NCI-H1105 (cell line): ENCODE measurements at places on chromosomes 1 and 21.

DNA sequence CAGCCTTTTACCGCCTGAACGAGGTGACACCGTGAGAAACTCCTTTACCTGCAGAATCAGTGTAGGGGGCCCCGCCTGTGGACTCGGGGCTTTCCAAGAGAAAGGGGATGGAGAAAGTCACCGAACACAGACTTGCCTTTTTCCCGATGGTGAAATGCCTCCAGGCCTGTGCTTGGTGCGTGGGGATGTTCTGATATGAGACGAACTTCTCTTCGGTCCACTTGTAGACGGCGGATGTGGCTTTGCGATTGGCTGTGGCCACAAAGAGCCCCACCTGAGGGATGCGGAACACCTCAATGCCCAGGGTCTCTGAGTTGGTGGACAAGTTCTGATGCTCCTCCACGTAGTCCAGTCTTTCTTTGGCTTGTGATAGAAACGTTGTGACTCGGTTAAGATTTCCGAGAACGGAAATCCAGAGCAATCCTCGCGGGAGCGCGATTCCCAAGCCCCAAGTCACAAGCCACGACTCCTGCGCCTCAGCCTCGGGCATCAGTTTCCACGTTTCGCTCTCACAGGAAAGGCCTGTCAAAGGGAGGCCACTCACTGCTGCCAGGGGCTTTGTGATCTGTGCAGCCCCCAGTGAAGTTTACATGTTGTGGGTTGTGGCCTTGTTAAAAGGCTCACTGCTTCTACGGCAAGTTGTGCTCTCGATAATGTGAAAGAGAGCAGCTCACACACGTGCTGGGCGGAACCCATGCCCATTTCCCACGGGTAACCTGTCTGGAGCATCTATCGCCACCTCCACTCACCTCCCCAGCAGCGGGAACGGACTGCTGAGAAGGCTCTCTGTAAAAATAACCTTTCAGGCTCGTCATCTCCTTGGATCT is 12.6 kb downstream of the KRTAP10-1 start:
- no peak for DNase-seq

DNA sequence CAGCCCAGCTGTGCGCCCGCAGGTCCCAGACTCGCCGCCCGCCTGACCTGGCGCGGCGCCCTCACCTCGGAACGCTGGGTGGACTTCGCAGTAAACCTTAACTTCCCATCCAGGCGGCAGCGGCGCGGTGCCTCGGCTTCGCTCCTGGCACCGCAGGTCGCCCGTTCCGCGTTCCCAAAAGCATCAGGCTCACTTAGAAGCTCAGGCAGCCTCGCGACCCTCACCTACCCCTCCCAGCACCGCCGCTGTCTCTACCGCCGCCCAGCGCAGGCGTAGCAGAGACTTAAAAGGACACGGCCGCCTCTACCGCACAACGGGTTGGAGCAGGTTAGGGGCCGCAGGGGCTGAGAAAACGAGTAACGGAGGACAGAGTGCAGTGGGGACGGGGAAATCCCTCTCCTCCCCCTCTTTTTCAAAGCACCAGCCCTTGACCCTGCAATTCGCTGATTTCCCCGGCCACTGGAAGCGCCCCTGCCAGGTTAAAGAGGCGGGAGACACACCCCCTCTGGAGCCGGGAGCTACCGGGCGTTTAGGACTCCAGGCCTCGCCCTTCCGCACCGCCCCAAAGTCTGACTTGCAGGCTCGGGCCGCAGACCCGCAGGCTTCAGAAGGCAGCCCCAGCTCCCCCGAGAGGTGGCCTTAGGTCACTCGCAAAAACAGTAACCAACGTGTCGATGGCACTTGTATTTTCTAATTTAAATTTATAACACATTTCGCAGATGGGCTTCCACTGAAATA is 328.5 kb downstream of the FAM72C start:
- DNase-seq = no peak

- DNase-seq = no peak
Measured at GRCh38 chr21:30240661-30241060, 24.8 kb upstream of the CLDN8 start.

DNA sequence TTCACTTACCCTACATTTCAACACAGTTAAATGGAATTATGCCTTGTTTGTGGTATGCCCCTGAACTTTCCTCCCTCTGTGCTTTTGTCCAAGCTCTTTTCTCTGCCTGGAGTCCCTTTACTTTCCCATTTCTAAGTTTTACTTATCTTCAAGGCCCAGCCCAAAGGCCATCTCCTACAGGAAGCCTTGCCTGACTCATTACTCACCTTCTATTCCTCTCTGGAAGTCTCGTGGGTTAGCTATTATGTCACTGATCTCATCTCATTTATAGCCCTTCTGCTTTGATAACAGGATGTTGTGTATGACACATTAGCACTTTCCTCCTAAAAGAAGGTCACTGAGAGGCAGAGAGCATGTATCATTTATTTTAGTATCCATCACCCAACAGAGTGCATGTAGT is 78.8 kb upstream of the CD1D start:
- DNase-seq = no peak

DNA sequence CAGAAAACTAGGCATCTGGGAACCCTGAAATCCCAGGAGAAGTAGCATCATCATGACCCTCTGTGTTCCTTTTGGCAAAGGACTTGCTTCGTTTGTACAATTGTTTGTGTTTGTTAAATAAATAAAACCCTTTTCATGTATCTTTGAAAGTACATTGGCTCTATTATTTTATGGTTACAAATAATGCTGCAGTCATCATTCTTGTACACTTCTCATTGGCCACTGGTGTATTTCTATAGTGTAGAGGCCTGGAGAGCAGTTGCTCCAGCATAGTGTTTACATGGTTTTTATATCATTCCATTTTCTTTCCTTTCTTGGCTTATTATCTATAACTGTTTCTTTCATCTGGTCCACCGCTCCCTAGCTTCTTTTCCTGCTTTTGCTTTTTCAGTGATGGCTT is 253.3 kb downstream of the FAM72C start:
- no peak for DNase-seq

DNA sequence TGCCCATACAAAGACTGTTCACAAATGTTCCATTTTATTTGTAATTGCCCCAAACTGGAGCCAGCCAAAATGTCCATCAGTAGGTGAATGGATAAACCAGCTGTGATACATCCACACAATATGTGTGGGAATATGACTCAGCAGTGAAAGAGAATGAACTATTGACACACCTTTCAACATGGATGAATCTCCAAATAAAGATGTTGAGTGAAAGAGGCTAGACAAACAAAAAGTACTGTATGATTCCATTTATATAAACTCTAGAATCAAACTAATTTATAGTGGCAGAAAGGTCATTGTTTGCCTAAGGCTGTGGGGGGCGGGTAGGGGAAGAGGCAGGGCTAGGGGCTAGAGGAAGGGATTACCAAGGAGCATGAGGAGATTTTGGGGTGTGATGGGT is 4.5 kb downstream of the DHCR24 start:
- DNase-seq = no peak

DNA sequence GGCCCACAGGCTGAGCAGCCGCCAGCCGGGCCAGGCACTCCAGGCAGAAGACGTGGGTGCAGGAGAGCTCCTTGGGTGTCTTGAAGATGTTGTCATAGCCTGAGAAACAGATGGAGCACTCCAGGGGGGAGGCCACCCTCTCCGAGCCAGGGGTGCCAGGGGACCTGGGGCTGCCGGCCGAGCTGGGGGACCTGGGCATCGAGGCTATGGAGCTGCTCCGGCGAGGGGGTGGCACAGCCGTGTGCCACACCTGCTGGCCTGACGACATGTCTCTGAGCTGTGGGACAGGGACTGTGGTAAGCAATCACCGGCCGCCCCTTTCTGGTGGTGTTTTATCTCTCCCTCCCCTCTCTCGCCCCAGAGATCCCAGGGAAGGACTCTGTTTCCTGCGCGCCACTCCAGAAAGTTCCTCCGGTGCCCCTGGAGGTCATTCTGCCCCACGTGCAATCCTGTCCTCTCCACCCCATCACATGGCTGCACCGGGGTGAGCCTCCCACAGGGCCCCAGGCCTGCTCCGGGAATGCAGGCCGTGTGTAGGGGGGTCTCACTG is 1.7 kb downstream of the RNF223 start:
- DNase-seq = no peak

DNA sequence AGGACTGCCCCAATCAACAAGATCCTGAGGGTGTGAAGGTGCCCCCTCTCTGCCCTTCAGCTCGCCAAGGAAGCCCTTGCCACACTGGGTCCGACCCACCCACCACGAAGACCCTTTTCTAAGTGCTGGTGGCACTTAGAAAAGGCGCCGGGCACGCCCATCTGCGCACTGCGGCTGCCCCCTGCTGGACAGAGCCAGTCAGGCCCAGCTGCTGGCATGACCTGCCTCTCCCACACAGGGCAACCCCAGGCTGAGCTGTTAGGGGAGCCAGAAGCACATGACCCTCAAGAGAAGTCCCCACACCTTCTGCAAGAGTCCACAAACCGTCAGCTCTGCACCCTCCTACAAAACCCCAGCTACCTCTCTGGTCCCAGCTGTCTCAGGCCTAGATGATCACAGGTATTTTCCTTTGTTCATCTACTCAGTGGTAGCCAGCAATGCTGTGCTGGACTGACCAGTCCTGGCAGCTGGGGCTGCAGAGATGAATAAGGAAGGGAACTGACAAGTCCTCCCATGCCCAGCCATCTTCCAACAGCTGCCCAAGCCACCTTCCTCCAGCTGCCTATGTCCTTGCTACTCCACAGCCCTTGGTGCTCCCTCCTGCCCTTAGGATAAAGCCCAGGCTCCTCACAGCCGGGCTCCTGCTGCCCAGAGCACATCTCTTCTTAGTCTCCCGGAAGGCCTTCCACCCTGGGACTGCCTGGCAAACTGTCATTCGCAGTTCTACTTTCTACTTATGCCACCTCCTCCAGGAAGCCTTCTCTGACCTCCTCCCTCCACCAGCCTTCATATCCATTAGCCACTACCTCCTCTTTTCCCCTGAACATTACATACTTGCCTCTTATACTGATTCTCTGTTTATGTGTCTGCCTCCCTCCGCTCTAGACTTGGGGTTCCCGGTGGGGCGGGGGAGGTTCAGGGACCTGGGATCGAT is 39.8 kb upstream of the ZC3H12A start:
- peak; percentile 46 for DNase-seq

DNA sequence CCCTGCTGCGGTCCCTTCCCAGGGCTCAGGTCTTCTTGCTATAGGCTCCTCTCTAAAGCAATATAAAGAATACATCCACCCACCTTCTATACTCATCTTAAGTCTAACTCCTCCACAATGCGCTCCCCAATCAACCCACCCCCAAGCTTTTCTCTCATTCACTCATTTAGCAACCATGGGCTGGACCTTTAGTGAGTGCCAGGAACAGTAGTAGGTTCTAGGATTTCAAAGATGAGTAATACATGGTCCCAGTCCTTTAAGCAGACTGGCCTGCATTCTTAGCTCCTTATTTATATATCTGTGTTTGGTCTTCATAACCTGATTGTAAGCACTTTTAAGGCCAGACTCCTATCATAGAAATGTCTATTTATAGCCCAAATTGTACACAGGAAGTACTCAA is 5.9 kb downstream of the CAMK1G start:
- no peak for DNase-seq

GRCh38 chr1:93649231-93649630 is 32.4 kb downstream of the BCAR3 start:
- no peak for DNase-seq

- DNase-seq = peak; percentile 37
Measured at GRCh38 chr21:40143822-40144525, 276.7 kb downstream of the PCP4 start.

GRCh38 chr1:161238039-161238473 is at the start of gene NR1I3:
TSS of gene NR1I3 (minus strand) at chr1:161238203. CDS start at chr1:161236565, 1,638 bp downstream.
- DNase-seq = no peak

DNA sequence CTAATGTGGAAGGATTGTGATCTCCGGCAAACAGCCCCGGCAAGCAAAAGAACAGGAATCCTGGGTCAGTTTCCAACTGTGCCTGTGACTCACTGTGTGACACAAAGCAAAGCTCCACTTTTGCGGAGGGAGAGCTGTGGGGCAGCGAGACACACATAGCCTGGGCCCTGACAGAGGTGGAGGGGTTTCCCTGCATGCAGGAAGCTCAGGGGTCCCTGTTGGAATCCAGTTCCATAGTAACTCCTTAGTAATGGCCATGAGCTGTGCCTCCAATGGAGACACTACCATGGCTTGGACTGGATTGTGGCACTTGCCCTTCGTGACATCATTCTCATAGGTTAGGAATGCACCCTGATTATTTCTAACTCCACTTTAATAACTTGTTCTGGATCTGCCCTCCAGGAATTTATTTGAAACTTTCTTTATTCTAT is 47.0 kb upstream of the ATF3 start:
- no peak for DNase-seq

- no peak for DNase-seq
Measured at GRCh38 chr1:94640125-94640524, 98.6 kb upstream of the F3 start.

- no peak for DNase-seq
Measured at GRCh38 chr1:18682375-18682774, 51.7 kb downstream of the PAX7 start.

- no peak for DNase-seq
Measured at GRCh38 chr1:23198373-23198772, 18.9 kb downstream of the HTR1D start.

GRCh38 chr1:107788206-107789202 is 176.5 kb downstream of the VAV3 start:
- DNase-seq = no peak

- DNase-seq = peak; percentile 95
Measured at GRCh38 chr1:23524716-23525401, 6.2 kb downstream of the E2F2 start.

GRCh38 chr1:64846573-64847430 is 101.9 kb downstream of the RAVER2 start:
- no peak for DNase-seq

GRCh38 chr1:164617377-164618201 is 58.6 kb downstream of the PBX1 start:
- peak; percentile 15 for DNase-seq

- no peak for DNase-seq
Measured at GRCh38 chr1:44068442-44068921, 37.2 kb upstream of the SLC6A9 start.

DNA sequence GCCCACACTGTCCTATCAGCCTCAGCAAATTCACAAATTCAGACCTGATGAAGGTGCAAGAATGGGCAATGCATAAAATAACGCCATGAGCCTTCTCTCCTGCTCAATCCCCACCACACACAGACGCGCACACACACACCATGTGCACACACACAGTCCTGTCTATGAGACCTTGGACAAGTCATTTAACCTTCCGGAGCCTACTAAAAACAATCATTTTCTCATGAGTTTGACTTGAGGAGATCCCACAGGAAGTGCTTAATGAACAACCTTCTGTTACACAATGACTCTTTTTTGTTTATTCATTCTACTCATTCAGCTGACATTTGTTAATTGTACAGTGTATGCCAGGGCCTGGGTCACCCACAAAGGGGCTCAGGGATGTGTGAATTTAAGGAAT is 125.4 kb downstream of the EDEM3 start:
- DNase-seq = no peak

GRCh38 chr1:87329051-87329525 is 408 bp downstream of the LMO4 start:
- DNase-seq = peak; percentile 49

GRCh38 chr21:38875694-38876492 is 70.2 kb downstream of the ETS2 start:
- no peak for DNase-seq

DNA sequence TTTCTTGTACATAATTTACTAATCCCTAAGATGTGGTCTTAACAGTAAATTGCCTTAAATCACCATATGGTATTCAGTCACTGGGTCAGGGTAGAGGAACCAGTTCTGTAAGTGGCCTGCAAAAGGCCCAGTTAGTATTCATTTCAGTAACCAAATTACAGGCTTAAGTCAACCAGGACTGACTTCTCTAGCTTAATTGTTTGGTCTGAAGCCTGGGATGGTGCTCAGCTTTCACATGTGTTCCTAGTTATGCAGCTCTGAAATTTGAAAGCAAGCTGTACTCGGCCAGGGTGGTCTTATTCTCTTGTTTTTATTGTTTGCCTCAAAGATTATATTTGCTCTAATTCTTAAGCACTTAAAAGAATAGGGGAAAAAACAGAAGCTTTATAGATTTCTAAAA is 144.6 kb downstream of the MAGI3 start:
- DNase-seq = no peak
